Foreskin keratinocyte (primary cell): ENCODE measurements at places on chromosomes 2 and 18. TPM values are rescaled to one million over a fixed set of nuclear protein-coding genes. Genes with fewer than 3 reads are reported as not detected.

Gene KCNF1
- 0.02 and 0.07 TPM in 2 replicates for polyA plus RNA-seq

Gene CRYGD
- not detected in 2 replicates for polyA plus RNA-seq

Gene CNTNAP5
- polyA plus RNA-seq, result not detected in 2 replicates

Gene ST6GAL2
- polyA plus RNA-seq, result 0.02 TPM in 1 of 2 replicates, not detected in the other

Gene ELOA2
- polyA plus RNA-seq, result not detected in 2 replicates

Gene ZNF521
- polyA plus RNA-seq, result not detected in 2 replicates

Gene ZNF396
- polyA plus RNA-seq, result 0.36 and 0.38 TPM in 2 replicates

Gene DLX1
- polyA plus RNA-seq, result 5.9 and 6.5 TPM in 2 replicates

- DNase-seq, result no peak
Observed at GRCh38 chr18:64295839-64296238, 147.0 kb upstream of the LINC00305 start.

- DNase-seq, result no peak
Observed at GRCh38 chr2:111675419-111676194, 208.4 kb downstream of the ANAPC1 start.

GRCh38 chr2:17231394-17231965, 286.8 kb downstream of the RAD51AP2 start:
- no peak for DNase-seq

- no peak for DNase-seq
Observed at GRCh38 chr2:122072666-122073065, 317.2 kb downstream of the TSN start.

GRCh38 chr18:65523461-65523860, 227.4 kb upstream of the CDH7 start:
- no peak for DNase-seq

DNA sequence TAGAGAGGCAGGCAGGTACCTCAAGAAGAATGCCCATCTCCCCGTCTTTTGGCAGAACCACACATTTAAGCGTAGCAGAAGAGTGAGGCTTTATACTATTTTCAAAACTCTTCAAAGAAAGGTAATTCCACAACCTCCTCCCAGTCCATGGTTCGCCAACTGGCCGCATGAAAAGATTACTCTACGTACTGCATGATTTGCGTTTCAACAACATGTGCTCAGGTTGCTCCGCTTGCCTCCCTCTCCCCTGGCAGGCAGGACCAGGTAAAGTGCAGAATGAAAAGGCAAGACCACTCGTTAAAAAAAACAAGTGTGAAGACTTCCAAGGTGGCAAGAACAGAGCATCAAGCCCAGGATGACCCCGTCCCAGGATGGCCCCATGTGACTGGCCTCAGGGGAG, 143.7 kb downstream of the SP3 start:
- DNase-seq, result no peak

GRCh38 chr2:54704688-54705605, 18.5 kb upstream of the EML6 start:
- DNase-seq, result peak; percentile 26

DNA sequence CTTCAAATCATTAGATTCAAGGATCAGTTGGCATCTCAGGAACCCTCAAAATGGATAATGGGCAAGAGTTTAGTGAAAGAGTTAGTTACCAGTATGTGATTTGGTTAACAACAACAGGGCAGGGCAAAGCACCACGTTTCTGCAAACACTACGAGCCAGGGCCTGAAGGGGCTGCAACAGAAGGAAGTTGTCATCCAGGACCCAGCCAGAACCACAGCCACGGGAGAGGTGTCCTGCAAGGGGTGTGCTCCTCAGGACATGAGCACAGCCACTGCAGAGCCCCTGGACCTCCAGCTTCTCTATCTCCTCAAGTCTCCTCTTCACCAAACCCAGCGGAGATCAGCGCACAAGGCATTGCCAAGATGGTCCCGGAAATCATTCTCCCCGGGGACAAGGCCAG, 173.3 kb upstream of the PIEZO2 start:
- DNase-seq, result no peak

DNA sequence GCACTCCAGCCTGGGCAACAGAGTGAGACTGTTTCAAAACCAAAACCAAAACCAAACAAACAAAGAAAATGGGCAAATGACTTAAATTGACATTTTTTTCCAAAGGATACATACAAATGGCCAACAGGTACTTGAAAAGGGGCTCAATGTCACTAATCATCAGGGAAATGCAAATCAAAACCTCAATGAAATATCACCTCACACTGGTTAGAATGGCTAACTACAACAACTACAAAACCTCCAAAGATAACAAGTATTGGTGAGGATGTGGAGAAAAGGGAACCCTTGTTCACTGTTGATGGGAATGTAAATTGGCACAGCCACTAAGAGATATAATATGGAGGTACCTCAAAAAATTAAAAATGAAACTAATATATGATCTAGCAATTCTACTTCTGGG, 213.2 kb upstream of the HS6ST1 start:
- DNase-seq, result no peak

DNA sequence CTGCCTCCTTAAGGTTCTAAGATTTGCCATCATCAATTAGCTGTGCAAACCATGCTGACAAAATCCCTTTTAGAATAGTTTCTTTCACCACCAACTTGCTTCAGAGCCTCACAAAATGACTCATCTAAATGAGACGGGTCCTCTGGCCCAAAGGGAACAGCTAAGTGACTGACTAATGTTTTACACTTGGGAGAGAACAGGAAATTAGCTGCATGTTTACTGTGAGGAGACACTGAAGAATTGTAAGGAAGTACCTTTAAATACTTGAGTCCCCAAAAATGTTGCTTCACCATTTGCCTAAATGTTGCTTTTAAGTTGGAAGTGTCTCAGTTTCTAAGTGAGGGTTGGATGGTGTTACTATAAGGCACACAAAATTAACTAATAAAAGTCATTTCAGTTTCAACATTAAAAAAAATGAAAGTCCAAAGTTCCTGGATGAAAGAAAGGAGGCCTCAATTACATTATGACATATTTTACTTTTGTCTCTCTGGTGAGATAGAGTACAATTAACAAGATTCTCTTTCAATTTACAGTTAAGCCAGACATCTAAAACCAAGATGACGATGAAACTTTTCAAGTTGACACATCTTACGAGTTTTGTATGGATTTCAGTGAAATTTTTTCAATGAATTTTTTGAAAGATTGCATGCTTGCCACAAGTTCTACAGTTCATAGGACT, 229.1 kb upstream of the FN1 start:
- DNase-seq, result peak; percentile 94

DNA sequence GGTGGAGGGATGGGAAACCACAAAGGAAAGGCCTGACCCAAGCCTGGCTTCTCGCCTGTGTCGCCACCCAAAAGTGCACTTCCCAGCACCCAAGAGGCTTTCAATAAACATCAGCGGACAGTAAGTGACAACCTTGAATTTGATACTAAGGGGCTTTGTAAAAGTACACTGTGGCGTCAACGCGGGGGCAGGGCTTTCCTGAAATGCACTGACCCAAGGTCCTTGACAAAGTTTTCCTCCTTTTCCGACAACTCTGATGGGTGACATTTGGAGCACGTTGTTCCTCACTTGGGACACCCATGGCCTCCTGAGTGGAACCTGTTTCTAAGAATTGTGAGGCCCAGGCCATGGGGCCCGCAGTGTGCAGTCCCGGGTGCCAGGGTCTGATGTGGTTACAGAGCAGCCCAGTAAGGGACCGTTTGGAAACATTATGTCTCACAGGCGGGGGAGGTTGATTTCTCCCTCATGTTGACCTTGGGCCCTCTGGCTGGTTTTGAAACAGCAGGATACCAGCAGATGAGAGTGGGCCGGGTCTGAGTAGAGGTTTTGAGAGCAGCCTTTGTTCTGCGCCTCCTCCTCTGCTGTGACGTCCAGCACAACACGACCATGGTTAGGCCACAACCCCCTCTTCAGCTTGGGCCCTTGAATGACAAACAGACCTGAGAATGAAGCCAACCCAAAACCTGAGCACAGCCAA, 2.8 kb upstream of the ZBTB14 start:
- DNase-seq, result no peak

DNA sequence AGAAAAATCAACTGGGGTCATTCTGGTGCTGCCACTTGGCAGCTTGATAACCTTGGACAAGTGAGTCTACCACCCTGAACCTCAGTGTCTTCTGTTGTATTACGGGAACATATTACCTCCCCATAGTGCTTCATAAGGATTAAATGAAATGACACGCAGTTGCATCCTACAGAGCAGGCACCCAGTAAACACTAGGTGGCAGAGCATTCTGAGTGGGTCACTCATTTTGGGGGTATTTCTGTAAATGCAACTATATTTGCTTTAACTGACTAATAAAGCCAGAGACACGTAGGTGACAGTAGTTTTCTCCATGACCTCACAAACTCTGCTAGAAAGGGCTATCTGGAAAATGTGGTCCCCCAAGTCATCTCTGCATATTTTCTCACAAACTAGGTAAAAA, 4.7 kb downstream of the CD226 start:
- DNase-seq, result no peak

GRCh38 chr2:189661148-189661956, at the start of gene ASNSD1:
ASNSD1 (plus strand) TSS chr2:189661459; CDS start chr2:189666133, 4,674 bp downstream.
- DNase-seq, result peak; percentile 95

GRCh38 chr2:216791303-216791702, 68.6 kb downstream of the TNP1 start:
- DNase-seq, result no peak

DNA sequence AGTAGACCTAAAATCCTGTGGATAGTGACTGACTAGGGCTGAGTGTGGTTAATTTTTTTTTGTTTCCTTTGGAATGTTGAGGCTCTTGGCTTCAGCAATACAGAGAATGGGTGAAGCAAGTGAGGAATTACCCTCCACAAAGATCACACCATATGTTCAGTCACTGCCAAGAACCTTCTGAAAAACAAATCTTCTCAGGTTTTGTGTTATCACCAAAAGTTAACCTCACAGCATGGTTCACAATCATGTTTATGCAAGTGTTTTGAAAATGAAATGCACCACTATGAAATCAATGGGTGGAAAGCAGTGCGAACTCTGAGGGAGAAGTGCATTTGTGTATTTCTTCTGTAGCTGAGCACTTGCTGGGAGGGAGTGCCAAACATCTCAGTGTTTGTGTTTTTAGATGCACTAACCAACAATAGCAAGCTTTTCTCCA, 44.4 kb downstream of the SPATS2L start:
- no peak for DNase-seq

DNA sequence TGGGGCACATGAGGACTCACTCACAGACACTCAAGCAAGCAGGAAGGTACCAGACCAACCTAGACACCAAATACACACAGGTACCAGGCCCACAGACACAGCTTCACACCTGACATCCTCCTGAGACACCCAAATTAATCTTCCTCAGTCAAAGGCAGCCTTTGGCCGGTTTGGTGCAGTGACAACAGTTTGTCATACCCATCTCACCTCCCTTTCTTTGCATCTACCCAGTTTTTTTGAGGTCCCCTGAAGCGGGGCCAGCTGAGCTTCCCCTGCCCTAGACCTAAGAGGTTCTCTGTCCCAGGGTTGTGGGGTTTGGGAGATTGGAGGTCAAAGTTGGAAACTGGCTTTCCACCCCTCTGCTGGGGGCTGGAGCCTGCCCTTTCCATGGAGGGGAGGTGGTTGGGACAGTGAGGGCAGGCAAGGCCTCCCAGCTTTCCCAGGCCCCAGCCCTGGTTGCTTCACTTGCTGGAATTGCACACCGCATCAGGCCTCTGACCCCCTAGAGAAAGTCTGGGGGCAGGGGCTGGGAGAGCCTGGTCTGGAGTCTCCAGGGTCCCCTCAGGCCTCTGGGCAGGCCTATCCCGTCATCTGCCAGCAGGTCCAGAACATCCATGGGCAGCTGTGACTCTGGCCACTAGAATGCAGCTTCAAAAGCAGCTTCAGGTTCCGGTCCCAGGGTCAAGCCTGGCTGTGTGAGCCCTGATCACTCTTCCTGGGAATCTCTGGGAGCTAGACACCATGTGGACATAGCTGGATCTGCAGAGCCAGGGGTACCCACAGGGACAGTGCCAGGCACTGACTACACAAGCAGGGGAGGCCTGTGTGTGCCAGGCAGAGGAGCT, 12.5 kb upstream of the TEX261 start:
- DNase-seq, result no peak

DNA sequence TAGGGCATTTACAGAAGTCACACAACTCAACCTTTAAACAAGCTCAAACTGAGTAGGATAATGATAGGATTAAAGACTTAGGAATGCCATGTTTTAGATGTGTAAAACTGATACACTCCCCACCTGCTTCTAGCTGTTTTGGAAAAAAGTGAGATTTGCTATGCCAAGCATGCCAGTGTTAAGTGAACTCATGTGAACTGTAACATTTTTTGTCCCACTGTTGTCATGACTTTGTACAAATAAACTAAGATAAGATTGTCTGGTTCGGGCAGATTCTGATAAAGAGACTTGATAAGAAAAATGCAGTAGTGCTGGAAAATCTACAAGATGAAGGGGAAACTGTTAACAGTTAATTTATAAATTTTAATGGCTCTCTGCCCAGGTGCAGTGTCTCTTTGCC, 66.5 kb downstream of the GLS start:
- DNase-seq, result no peak

DNA sequence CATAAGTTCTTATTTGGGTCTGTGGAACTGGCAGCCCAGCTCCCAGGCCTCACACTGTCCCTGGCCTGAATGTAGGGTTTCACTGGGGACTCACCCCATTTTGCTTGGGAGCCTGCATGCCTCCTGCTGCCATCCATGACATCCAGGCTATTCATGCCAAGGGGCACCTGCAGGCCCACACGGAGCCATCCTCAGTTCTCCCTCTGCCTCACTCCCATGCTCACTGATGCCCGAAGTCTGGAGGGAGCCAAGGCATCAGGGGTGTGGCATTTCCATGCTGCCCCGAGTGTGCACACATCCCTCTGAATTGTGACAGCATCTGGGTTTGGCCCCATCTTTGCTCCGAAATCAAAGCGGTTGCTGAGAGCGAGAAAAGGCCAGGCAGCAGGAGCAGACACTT, 67.4 kb upstream of the ZNF804A start:
- DNase-seq, result no peak

DNA sequence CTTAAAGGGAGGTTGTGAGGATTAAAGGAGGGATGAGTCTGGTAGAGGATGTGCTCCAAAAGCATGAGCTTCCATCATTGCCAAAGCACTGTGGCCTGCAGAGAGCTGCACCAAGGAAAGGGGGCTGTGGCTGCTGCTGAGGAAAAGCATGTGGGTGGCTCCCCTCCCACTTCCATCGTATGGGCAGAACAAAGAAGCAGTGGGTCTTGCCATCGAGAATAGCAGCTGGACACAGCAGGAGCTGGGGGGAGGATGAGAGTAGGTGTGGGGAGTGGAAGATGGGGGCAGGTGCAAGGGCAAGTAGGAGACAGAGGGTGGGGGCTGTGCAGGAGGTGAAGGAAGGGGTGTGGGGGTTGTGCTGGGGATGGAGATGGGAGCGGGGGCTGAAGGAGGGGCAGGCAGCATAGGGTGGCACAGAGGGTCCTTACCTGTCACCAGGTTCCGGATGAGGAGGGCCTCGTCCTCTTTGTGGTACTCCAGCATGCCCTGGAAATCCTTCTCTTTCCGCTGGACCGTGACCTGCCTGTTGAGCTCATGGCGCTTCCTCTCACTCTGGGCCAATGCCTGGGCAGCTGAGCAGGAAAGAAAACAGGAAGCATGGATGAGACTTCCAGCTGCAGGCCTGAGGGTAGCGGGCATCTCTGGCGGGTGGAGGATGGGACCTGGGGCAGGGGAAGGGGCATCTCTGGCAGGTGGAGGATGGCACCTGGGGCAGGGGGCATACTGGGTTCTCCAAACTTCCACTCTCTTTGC, 33.6 kb upstream of the ACAA2 start:
- DNase-seq, result no peak

GRCh38 chr2:239938651-239939486, 86.3 kb downstream of the NDUFA10 start:
- DNase-seq, result no peak
